Inflammatory macrophage (primary cell): ENCODE measurements at places on chromosomes 2 and 18.

DNA sequence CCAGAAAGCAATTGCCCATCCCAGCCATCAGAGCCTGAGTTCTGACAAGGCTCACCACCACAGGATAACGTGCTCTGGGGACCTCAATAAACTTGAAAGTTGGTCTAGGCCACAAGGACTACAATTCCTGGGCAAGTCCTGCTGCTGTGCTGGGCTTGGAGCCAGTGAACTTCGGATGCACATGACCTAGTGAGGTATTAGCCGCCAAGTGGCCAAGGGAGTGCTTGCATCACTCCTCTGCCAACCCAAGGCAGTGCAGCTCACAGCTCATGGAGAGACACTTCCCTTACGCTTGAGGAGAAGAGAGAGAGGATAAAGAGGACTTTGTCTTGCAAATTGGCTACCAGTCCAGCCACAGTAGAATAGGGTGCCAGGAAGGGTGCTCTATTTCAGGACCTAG, 219.6 kb downstream of the MBD2 start:
- DNase-seq: no peak

DNA sequence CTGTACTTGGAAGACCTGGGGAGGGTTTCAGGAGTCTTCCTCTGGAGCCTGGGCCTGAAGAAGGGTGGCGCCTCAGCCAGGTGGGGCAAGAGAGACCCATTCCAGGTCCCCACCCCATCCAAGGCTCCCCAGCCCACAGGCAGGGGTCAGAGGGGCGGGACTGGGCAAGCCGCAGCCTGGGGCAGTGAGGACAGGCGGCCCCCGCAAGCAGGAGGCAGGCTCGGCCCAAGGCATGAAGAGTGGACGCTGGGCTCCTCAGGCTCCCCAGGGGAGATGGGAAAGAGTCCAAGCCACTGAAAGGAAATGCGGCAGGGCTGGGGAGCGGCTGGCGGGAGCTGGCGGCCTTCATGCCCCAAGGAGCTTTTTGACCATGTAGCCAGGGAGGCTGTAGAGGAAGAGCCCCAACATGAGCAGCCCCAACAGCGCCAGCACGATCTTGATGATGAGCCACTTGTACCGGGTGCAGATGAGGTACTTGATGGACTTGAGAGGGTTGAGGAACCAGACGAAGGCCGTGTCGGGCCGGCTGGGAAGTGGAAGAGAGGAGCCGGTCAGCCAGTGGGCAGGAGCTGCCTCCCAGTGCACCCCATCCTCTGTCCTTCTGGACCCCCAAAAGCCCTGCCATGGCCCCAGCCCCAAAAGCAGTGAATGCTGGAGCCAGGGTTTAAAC, 20.1 kb downstream of the OTOF start:
- no peak for DNase-seq

DNA sequence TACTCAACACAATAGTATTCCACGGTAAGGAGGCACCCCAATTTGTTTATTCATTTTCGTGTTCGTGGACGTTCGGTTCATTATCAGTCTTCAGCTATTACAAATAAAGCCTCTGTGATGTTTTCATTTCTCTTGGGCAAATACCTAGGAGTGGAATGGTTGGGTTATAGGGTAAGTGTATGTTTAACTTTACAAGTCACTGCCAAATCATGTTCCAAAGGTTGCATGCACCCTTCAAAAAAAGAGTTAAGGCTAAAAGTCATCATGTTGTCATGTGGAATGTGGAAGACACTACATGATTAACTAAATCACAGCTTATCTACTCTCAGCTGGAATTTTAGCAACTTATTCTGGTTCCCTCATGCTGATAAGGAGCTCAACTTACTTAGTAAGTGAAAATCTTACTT, 15.8 kb downstream of the INO80C start:
- DNase-seq: no peak

DNA sequence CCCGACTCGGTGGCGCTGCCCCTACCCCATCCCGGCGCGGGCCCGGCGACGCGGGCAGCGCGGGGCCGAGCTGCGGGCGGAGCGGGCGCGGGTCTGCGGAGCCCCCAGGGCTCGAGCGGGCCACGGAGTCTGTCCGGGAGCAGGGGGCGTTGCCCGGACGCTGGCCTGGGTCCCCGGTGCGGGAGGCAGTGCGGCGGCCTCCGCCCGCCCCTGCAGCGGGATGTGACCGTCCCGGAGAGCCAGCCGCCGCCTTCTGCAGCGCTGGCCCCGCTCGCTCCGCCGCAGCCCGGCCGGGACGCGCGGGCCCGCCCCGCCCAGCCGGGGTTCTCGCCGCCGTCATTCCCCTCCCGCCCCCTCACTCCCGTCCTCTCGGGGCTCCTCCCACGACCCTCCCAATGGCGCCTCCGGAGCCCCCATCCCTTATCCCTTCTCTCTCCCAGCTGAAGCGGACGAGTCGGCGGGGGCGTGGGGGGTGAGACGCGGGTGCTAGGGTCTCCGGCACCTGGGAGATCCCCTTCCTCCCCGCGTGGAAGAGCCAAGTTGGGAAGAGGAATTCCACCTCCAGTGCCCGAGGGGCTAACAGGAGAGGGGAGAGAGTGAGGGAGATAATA, at the start of gene FNDC4:
Gene FNDC4, minus strand, starts transcription at position 257 of the 611 bp plus-strand sequence. CDS start 521 bp downstream, outside the sequence.
- DNase-seq: no peak

- DNase-seq: no peak
These were observed 227.7 kb upstream of the BOD1L2 start for GRCh38 chr18:56919190-56919589.

DNA sequence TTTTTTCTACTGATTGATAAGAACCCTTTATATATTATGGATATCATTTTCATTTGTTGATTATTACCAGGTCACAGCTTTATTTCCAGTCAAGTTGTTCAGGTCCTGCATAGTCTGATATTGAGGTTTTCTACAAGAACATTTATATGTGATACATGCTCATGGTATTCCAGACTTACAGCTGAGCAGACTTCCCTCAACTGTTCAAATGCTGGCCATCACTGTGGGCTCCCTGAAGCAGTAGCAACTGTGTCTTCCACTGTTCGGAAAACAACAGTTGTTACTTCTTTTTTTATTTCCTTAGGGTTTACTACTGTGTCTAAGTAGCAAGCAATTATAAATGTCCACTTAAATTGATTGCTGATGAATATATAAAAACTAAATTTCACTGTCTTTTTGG, 79.5 kb downstream of the DGKD start:
- no peak for DNase-seq

GRCh38 chr2:111702119-111702803, 181.7 kb downstream of the ANAPC1 start:
- peak; percentile 65 for DNase-seq

GRCh38 chr2:103667335-103667884, 905.6 kb downstream of the TMEM182 start:
- no peak for DNase-seq

GRCh38 chr2:45675263-45675812, 23.9 kb downstream of the PRKCE start:
- DNase-seq: no peak

- DNase-seq: no peak
These were observed 22.6 kb upstream of the SULT1C3 start for GRCh38 chr2:108217211-108217610.

DNA sequence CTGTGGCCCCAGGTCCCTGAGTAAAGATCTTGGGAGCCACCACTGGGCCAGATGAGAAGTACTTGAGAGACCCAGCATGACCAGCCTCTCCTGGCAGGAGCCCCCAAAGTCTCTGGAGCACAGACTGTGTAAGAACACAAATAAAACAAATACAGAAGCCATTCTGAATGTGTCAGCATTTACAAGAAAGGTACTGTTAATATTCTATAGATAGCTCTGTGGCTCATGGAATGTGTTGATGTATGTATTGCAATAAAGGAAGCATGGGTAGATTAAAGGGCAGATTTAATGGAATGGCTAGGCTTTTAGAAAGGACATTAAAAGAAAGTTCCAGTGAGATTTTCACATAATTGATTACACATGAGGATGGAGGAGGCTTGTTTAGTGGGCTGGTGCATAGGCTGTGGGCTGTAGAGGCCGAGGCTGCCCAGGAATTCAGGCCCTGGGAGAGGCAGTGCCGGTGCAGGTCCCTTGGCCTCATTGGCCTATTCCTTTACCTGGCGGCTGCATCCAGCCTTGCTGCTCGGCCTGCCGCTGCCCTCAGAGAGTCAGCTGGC, 127.7 kb upstream of the DLX2 start:
- no peak for DNase-seq

DNA sequence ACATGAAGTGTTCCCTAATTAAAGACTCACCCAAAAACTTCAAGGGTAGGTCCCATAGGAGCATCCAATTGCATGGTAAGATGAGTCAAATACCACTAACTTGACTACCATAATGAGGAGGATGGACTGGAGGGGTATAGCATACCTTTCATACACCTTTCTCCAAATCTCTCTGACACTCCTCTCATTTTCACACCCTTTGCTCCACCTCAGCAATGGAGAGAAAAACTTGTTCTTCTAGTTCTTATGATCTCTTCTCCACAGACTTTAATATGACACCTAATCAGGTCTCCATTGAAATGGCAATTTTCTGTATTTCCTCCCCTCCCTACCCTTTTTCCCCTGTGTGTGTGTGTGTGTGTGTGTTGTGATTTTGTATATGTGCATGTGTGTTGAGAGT, 41.1 kb upstream of the MAP2 start:
- DNase-seq: no peak

GRCh38 chr18:9103376-9103873, 926 bp downstream of the NDUFV2 start:
- no peak for DNase-seq

DNA sequence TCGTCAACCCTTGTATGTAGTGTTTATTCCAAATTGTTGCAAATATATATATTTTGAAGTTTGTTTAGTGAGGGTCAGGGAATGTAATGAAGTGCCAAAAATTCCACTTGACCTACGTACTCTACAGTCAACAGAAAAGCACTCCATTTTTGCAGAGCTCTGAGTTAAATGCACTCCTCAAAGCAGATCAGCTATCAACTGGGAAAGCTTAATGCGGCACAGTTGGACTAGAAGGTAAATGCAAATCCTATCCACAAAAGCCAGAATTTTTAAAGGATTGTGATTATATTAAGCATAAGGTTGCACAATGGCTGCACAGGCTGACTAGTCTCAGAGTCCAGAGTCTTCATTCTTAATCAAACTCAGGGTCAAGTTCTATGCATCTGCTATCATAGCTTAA, 577.1 kb downstream of the ARHGAP15 start:
- DNase-seq: no peak

- no peak for DNase-seq
These were observed 52.0 kb downstream of the SLC40A1 start for GRCh38 chr2:189528617-189529016.

- no peak for DNase-seq
These were observed 344.4 kb downstream of the RND3 start for GRCh38 chr2:150143087-150143536.

DNA sequence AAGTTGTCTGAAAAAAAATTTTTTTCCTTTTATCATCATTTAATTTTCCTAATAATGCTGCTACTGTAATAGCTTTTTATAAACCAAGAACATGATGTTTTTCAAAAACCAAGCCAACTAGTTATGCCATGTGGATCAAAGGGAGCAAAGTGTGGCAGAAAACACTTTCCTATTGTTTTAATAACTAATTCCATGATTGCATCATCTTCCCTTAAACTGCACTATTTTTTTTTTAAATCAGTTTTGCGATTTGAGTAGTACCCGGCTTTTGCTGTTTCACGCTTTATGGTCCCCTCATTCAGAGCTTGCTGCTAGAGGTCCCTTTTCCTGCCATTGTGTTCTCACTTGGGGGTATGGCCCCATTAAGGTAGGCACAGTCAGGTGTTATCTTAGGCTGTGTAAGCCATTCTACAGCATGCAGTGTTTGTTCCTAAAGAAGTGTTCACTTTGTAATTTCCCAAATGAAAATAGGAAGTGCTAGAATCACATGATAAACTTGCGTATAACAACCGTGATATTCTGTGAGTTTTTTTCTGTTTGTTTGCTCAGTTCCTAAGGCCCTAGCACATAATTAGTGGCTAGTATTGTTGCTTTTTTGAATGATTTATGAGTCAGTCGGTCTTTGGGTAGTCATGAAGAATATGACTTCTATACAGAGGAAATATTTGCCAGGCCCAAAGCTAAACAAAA, 225.8 kb downstream of the PTGR3 start:
- peak; percentile 75 for DNase-seq

DNA sequence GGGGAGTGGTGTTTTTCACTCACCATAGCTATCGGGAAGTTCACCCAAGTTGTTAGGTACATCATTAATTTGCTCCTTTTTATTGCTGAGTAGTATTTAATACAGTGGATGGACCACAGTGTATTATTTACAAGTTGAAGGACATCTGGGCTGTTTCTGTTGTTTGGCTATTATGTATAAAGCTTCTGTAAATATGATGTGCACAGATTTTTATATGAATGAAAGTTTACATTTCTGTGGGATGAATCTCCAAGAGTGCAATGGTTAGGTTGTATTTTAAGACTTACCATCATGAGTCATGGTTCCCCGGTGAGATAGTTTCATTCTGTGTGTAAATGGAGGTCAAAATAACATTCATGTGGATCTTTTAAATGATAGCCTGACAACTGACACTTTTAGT, 337.4 kb downstream of the PTPRM start:
- DNase-seq: no peak

DNA sequence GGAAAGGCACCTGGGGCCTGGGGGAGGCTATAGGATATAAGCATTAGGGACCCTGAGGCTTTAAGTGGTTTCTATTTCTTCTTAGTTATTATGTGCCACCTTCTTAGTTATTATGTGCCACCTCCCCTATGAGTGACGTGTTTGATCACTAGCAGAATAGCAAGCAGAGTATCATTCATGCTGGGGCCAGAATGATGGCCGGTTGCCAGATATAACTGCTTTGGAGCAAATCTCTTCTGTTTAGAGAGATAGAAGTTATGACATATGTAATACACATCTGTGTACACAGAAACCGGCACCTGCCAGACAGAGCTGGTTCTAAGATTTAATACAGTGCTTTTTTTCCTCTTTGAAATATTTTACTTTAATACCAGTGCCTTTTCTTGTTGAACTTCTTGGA, 29.4 kb downstream of the LIPG start:
- DNase-seq: no peak

DNA sequence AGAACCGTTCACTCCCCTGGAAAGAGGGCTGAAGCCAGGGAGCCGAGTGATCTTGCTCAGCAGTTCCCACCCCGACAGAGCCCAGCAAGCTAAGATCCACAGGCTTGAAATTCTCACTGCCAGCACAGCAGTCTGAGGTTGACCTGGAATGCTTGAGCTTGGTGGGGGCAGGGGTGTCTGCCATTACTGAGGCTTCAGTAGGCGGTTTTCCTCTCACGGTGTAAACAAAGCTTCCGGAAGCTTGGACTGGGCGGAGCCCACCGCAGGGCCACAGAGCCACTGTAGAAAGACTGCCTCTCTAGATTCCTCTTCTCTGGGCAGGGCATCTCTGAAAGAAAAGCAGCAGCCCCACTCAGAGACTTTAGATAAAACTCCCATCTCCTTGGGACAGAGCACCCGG, 180.8 kb downstream of the WDR7 start:
- DNase-seq: no peak

- peak; percentile 48 for DNase-seq
These were observed 894 bp downstream of the SMAD7 start for GRCh38 chr18:48949606-48950535.

DNA sequence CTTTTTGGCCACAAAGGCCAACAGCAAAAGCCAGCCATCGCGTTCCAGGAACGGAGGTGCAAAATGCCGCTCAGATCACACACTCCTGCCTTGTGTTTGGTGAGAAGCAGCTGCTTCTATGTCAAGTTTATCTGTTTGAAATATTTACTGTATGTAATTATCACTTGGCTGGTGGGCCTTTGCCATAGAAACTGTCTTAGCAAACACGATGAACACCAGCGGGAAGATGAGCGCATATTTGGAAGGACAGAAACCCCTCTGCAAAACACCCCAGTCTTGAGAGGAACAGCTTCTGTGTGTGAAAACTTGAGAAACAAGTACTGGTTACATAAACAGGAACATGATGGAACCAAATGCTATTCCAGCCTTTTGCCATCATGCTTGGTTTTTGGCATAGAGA, 59.7 kb downstream of the SCG2 start:
- DNase-seq: no peak
